CD8-positive, alpha-beta T cell (primary cell): ENCODE measurements at places on chromosomes 1 and 21.

DNA sequence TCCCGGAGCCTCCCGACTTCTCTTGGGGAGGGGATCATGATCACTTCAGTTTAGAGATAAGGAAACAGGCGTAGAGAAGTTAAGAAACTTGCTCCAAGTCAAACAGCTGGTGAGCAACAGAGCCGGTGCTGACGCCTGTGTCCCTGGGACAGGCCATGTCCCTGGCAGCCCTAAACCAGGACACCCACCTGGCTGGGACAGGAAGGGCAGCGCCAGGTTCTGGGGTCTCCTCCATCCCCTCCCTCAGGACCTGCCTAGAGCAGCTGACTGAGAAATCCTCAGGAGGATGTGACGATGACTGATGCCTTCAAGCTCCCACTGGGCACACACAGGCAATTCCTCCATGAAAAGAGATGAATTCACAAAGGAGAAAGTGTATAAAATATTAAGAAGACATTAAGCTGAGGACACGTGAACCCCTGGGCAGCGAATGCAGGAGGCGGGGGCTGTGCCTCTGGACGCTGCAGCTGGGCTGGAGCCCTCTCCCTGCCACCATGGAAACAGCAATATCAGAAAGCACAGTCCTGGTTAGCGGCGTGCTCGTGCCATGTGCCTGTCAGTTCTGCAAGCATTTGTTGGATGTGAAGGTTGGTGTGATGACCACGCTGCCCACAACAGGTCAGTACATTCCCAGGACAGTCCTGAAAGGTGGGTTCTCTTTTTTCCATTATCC, 40.1 kb upstream of the C1orf174 start:
- no peak for DNase-seq

DNA sequence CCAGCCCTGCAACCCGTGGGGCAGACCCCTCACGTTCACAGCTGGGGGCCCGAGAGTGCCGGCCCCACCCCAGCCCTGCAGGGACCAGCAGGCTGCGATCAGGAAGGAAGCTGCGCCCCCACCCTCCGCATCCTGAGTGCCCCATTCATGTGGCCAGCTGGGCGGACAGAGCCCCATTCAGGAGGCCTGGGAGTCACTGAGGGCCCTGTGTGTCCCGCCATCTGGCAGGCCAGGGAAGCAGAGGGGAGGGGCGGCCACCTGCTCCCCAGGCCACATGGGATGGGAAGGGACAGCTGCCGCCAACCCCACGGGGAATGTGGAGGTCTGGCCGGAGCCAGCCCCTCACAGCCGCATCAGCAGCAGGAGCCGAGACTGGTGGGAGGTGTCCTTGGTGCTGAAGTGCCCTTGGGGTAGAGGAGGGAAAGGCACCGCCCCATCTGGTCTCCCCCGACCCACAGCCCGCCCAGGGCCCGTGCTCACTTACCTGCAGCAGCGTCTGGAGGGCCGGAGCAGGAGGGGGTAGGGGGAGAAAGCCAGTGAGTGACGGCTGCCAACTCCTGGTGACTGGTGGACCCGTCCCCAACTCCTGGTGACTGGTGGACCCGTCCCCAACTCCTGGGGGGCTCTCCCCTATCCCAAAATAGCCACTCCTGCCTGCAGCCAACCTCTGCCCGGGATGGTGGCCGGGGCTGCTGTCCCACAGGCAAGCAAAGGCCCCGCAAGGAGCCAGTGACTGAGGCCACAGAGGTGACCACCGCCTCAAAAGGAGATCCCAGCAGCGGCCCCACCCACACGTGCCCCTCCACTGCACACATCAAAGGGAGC, 8.7 kb downstream of the ACAP3 start:
- DNase-seq: no peak

GRCh38 chr1:217135987-217136894, 413.0 kb upstream of the ESRRG start:
- no peak for DNase-seq

- no peak for DNase-seq
Measured at GRCh38 chr1:205800981-205801703, 11.9 kb downstream of the SLC41A1 start.

DNA sequence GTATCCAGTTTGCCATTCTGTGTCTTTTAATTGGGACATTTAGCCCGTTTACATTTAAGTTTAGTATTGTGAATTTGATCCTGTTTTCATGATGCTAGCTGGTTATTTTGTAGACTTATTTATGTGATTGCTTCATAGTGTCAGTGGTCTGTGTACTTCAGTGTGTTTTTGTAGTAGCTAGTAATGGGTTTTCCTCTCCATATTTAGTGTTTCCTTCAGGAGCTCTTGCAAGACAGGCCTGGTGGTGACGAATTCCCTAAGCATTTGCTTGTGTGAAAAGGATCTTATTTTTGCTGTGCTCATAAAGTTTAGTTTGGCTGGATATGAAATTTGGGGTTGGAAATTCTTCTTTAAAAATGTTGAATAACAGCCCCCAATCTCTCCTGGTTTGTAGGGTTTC, 69.2 kb upstream of the PDC start:
- DNase-seq: no peak

DNA sequence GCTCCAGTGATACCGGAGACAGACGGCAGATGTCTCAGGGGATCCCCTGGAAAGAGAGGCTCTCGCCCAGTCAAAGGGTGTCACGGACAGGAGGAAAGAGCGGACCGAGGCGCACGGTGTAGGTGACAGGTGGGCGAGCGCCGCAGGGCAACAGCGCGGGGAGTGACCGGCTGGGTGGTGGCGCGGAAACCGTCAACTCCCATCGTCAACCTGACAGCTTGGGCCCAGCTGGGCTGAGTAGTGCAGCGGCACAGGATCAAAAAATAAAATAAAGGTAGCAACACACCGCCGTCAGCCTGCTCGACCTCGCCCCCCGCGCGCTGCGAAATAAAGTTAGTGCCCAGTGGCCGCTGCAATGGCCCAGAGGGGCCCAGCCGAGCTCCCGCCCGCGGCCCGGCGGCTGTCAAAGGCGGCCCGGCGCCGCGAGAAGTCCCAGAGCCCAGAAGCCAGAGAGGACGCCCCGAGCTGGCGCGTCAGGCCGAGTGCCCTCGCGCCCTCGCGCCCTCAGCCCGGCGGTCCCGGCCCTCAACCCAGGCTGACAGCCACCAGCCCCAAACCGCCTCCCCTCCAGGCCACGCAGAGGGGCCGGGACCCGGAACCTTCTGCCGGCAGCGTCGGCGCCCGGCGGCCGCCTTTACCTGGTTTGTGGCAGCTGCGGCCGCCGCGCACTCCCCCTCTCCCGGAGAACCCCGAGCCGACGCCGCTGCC, at the start of gene LYST:
Gene LYST (minus strand): TSS at position 702 of the 708 bp plus-strand sequence. CDS start 36,489 bp downstream, outside the sequence.
- DNase-seq: peak; percentile 56

DNA sequence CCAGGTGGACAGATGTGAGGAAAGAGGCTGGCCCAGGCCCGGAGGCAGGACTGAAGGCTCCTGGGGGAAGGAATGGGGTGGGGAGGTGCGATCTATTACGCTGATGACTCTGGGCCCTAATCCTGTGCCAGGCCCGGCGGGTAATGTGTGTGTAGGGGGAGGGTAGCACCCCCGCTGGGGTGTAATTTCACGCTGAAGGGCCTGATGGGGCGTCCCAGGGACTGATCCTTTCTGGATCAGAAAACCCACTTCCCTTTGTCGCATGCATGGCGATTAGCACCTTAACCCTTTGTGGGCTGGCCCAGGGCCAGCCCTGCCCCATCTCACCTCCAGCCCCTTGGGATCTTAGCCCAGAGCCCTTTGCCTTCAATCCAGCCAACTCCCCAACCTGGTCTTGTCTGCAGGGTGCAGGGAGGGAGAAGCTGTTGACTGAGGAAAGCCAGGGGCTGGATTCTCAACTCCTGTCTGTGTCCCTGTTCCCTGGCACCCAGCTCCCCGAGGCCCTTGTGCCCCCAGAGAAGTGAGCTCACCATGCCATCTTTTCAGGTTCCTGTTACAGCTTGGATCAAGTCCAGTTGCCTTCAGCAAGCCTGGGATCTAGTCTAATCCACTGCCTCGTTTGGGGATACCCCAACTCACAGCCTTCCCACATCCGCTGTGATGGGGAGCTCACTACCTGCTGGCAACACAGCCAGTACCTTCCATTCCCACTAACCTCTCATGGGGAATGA, 26.0 kb downstream of the KNCN start:
- no peak for DNase-seq

DNA sequence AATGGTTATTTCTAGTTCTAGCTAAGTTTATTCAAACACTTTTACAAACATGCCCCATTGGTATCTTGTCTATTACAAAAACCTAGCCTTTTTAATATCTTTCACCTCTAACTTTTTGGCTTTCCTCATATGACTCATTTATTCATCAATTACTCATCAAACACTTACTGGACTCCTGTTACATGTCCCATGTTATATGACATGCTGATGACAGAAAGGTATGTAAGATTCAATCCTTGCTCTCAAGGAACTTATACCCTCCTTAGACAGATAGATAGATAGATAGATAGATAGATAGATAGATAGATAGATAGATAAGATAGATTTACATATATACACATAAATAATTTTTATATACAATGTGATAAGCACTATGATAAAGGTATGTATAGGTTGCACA, 33.9 kb upstream of the INSL5 start:
- DNase-seq: no peak

GRCh38 chr21:43190544-43190943, 21.7 kb downstream of the CRYAA start:
- no peak for DNase-seq
